Prostate gland (tissue), 2 donors: ENCODE measurements at places on chromosomes 7 and 10.

GRCh38 chr7:5478568-5479430, 55.2 kb upstream of the TNRC18 start:
- no peak for DNase-seq

- no peak for DNase-seq
These were observed 30.5 kb downstream of the JAKMIP3 start for GRCh38 chr10:132096223-132096622.

DNA sequence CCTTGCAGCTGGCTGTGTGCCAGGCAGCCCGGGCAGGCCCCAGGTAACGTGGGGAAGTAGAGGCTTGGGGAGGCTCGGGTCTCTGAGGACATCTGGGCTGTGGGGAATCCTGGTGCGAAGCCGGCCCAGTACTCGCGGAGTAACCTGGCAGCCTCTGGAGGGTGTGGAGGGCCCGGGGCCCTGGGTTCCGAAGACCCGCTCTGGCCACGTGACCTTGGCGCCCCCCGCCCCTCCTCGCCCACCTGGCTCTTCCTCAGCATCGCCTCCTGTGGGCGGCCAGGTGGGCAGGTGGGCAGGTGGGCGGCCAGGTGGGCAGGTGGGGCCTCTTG, 143.1 kb downstream of the WDR37 start:
- DNase-seq: no peak

DNA sequence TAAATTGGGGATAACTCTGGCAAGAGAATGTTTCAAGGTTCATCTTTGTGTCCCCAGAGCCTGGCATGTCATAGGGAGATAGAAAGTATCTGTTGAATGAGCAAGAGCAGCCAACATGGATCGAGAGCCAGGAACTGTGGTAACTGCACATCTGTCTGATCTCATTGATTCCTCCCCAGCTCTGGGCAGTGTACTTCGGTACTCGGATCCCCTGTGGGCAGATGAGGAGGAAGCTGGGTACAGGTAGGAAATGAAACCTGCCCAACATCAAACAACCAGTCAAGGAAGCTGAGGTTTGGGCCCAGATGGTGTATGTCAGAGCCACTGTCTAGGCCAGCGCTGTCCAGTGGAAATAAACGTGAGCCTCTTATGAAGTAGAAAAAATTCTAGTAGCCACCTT, 76.4 kb downstream of the GRK5 start:
- DNase-seq: no peak

GRCh38 chr7:87003872-87004798, 55.3 kb downstream of the ELAPOR2 start:
- no peak for DNase-seq

- no peak for DNase-seq
These were observed 132.2 kb downstream of the MAD1L1 start for GRCh38 chr7:2100278-2101208.

DNA sequence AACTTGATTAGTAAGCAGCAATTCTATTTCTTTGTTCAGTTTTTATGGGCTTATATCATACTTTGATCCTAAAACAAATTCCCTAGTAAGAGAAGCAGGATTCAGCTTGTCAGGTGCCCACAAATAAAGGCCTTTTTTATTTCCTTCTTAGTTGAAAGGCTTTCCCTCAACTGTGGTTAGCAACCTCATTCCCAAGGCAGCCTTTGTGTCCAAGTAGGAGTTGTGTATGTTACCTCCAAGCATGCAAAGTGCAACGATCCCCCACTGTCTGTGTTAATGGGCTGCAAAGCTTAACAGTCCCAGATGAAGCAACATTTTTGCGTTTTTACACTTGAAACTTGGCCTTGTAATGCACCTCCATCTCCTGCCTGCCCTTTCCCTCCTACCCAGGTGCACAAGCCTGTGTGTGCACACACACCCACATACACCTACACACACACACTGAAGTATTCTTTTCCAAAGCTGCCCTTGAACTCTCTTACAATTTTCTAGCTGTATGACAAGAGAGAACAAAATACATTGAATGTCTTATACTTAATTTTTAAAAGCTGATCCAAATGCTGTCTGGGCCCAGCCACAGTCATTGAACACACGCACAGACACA, 278.2 kb downstream of the SNX13 start:
- no peak for DNase-seq

DNA sequence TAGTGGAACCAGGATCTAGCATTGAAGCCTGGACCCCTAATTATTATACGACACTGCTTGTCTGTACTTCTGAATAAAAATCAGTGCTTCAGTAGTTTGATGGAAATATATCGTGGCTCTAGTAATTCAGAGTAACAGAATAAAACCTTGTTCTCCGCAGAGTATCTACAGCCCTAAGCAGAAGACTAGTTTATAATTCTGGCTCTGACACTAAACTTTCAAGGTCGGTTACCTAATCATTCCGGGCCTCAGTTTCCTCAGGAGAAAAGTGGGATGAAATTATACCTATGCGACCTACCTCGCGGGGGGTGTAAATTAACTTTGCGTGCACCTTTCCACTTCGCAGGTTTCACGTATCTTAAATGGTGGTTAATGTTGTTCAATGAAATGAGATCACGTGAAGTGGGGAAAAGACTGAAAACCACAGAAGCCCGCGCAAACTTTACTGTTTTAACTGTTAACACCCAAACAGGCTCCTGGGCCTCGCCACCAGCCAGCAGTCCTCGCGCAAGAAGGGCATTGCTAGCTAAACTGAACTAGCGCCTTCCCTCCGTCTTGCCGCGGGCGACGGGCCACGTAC, 615 bp downstream of the THAP5 start:
- no peak for DNase-seq

DNA sequence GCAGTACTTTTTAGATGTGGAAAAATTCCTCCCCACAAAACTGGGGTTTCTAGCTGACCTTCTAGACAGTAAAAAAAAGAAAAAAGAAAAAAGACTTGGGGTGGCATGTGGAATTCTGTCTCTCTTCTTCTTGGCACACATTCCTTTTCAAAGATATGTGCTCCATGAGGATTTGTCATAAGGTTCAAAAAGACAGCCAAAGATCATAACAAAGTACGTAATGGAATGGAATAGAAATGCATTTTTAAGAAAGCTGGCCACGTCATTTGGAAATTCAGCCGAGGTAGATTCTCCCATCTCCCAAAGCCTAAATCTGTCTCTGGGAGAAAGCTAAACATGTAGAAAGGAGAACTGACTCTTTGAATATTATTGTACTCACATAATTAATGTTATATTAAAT, 381.3 kb upstream of the NFE2L3 start:
- DNase-seq: no peak

- DNase-seq: no peak
These were observed 27.0 kb upstream of the GLI3 start for GRCh38 chr7:42263971-42264370.

DNA sequence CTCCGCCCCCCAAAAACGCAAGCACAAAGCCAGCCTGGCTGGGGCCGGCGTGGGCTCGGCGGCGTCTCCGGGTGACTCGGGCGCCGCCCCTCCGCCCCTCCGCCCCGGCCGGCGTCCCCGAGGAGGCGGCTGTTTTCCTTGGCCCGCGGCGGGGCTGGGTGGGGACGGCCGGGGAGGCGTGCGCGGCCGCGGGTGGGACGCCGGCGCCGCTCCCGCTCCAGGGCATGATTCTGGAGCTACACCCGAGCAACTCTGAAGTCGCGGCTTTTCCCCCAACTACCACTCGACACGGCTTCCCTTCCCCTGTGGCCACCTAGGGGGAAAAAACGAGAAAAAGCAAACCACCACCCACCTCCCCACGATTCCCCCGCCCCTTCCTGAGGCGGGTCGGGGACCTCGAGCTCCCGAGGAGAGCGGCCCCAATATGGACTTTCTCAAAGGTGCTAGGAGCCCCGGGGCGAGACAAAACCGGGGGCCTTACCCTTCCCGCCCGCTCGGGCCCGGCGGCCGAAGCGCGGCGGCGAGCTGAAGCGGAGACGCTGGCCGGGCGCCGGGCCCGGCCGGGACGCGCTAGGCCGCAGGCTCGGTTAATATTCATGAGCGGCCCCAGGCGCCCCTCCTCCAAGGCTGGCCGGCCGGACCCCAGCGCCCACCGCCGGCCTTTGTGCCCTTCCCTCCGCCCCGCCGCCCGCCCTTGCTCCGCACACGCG, 856 bp downstream of the ARHGAP21 start:
- peak; percentile 25 for DNase-seq

GRCh38 chr7:105715528-105715927, 134.2 kb upstream of the EFCAB10 start:
- DNase-seq: no peak

- DNase-seq: no peak
These were observed 14.8 kb upstream of the AKR1C3 start for GRCh38 chr10:5079306-5079830.

- DNase-seq: no peak
These were observed 125.3 kb downstream of the SGMS1 start for GRCh38 chr10:50498465-50498864.

GRCh38 chr7:128063088-128063487, 31.9 kb upstream of the LRRC4 start:
- DNase-seq: no peak

GRCh38 chr10:71048971-71049615, 160.7 kb upstream of the PCBD1 start:
- DNase-seq: no peak

DNA sequence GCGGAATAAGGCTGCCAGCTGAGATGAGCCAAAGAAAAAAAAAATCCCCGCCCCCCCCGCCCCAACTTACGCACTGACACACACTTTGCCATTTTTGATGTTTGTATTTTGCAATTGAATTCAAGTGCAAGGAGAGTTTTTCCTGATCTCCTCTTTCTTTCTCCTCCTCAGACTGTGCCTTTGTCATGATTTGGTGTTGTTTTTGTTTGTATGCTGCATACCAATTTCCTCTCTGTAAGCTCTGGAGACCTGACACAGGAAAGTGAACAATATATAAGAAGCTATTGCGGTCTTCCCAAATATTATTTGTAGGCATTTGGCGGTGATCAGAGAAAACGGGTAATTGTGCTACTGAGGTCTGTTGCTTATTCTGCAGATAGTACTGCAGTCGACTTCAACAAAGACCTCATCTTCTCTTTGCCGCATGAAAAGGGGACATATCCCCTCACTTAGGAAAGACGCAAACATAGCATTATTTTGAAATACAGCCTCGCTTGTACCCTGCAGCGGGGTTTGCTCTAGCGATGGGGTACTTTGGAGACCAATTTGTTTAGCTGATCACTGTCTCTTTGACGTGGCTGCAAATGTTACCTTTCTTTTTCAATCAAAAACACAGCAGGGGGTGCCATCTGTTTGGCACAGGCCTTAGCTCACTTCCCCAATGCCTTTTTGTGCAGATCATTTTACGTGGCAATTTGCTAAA, 206.6 kb downstream of the SKAP2 start:
- DNase-seq: no peak

DNA sequence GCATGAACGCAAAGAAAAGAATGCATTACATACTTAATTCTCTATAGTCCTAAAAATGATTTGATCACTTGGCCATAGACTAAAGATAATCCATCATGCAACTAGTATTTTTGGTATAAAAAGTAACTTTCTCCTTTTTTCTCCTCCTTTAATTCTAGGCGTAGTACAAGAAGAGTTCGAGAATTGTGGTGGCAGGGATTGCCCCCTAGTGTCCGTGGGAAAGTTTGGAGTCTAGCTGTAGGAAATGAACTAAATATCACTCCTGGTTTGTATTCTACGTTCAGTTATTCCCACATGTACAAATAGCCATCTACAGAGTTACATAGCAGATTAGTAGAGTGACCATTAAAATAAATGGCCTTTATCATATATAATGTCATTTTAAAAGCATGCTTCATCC, 45.5 kb upstream of the HELLS start:
- DNase-seq: no peak

DNA sequence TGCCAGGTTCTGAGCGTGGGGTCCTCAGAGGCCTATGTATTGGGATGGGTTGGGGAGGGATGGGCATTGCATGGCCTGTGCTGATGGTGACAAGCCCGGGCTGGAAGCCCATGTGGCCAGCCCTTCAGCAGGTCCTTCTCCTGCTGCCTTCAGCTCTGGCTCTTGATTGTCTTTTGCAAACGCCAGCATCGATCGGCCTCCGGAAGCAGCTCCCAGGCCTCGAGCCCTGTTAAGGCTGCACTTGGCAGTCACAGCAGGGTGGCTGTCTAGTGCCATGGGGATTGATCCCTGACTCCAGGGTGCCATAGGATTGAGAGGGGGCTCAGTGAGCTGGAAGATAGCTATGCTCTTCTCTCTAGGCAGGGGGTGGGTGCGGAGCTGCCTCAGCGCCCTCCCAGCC, 51.4 kb downstream of the CDH23 start:
- no peak for DNase-seq

DNA sequence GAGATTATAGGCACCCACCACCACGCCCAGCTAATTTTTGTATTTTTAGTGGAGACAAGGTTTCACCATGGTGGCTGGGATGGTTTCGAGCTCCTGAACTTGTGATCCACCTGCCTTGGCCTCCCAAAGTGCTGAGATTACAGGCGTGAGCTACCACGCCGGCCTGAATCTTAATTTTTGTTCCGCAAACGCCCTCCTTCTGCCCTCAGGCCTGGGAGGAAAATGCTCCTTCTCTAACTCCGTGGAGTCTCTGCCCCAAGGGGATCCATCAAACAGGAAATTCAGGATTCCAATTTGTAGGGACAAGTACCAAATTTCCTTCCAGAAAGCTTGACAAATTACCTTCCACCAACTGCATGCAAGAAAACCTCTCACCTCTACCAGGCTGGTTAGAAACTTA, 43.2 kb downstream of the RBAK start:
- DNase-seq: no peak

DNA sequence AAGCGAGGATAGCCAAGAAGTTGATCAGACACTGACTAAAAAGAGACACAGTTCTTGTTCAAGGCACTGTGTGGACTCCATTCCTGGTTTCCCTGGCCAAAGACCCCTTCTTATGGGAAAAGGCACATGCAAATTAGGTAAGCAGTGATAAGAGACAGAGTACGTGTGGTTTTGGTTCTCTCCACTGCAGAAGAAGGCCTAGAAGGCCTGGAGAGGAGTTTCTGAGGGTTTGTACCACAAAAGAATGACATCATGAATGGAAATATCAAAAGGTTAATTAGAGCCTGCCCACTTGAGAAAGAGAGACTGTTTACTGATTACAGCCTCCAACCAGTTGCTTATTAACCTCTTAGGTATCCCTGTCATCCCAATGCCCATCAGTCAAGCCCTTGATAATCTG, 137.5 kb downstream of the ZNF365 start:
- DNase-seq: no peak
